Stimulated activated CD8-positive, alpha-beta memory T cell treated with anti-CD3 and anti-CD28 coated beads, Interleukin-7, amount 100 ng/mL, for 24 hours (primary cell): ENCODE measurements at places on chromosomes 5 and 9.
A peak's percentile ranks its signal among the peaks of the same experiment; 100 is the strongest.

DNA sequence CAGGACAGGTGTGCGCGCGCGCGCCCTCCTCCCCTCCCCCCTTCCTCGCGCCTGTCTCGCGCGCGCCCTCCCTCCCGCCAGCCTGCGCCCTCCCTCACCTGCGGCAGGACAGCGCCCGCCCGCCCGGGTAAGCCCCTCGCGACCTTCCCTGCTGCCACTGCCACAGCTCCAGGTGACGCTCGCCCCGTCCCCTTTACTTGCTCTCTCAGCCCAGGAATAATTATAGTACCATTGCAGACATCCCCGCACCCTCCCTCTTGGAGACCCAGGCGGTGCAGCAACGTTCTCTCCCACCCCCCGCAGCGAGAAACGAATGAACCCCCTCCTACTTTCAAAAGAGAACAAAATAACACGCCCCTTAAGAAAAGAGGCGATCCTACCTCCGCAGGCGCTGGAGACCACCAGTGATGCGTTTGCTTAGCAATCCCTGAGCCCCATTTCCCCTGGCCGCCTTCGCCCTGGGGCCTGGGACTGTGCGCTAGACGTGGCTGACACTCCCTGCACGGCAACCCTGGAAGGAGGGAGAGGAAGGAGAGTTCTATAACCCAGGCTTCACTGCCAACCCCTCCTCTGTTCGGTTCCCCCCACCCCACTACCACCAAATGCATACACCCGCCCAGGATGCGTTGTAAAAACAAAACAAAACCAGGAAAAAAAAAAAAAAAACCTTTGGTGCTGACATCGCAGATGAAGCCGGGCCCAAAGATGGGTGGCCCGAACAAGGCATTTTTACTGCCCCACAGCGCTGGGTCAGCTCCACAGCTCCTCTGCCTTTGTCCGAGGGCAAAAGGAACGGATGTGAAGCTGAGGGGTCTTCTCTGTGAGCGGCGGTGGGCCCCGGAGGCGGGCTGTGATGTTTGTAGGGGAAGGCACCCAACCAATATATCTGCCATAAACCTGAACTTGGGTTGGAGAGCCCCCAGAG is 5.6 kb upstream of the PURA start:
- no peak for DNase-seq

- DNase-seq = no peak
Measured at GRCh38 chr5:133370904-133371303, 241.4 kb downstream of the FSTL4 start.

GRCh38 chr5:180100621-180101450 is 29.3 kb upstream of the RNF130 start:
- no peak for DNase-seq

DNA sequence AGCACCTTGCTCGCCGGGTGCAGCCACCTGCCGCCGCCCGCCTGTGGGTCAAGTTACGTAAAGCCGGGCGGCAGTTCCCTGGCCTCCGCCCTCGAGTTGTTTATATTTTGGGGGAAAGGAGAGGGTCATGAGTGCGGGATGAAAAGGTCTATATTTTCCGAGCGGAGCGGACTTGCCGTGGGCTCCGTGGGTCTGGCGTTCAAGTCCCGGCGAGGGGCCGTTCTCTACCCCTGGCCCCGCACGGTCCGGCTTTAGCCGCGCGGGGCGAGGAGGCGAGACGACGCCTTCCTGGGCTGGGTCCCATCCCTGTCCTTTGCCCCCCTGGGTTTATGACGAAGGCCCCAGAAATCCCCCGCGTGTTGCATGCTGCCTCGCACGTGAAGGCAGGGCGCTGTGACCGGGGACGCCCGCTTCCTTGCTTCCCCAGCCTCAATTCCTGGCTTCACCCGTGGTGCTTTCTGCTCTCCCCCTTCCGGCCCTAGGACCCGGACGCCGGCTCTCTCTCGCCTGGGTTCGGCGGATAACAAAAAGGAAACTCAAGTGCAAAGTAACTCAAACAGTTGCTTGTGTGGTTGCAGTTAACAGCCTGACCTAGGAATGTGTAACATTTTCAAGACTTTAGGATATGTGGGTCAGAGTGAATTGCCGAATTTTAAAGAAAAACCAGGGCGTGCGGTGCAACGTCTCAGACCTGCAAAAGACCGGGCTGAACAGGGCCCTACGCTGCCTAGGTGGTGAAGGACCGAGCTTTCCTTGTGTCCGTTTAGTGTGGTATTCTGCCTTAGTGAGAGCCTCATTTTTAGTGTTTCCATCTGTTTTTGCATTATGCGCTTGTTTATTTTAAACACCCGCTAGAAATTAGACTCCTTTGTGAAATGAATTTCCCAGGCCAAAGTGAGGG is 810 bp downstream of the VPS13A start:
- peak; percentile 20 for DNase-seq

GRCh38 chr9:87594194-87594593 is 96.5 kb downstream of the DAPK1 start:
- DNase-seq = no peak

DNA sequence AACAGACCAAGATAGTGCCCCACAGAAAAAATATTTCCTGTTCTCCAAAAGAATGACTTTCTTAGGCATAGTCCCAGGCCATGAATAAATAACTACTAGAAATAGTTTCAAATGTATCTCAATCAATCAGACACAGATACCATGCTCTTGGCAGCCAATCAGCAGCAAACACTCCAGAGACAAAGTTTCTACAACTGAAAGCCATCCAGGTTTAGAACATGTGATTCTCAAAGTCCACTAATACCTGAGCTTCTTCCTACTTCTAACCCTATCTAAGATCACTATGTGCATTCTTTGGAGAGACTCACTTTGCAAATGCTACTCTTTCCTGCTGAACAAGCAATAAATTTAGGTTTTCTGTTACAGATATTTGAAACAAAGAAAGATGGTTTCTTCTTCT is 425.8 kb upstream of the GRIN3A start:
- no peak for DNase-seq

GRCh38 chr5:137651022-137651421 is 84.9 kb downstream of the KLHL3 start:
- DNase-seq = no peak

GRCh38 chr9:119701651-119702050 is 332.4 kb upstream of the BRINP1 start:
- DNase-seq = no peak

- no peak for DNase-seq
Measured at GRCh38 chr5:909086-909485, 16.4 kb downstream of the TRIP13 start.

DNA sequence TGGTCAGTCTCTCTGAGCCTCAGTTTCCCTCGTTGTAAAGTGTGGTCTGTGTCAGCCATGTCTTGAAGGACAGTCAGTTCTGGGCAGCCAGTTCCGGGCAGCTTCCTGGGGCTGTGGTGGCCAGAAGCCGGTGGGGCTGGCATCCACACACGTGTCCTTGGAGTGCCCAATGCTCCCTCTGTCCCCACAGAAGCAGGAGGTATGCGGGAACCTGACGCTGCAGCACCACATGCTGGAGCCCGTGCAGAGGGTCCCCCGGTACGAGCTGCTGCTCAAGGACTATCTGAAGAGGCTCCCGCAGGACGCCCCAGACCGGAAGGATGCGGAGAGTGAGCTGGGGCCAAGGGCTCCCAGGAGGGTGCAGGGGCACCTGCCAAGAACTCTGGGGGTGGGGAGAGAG is 48.4 kb upstream of the SUSD3 start:
- DNase-seq = no peak

GRCh38 chr5:16082053-16082452 is 97.5 kb downstream of the MARCHF11 start:
- no peak for DNase-seq

GRCh38 chr5:98308960-98309359 is 464.5 kb upstream of the RGMB start:
- no peak for DNase-seq

- DNase-seq = no peak
Measured at GRCh38 chr5:108649646-108650045, 98.1 kb upstream of the FER start.

- no peak for DNase-seq
Measured at GRCh38 chr5:153641183-153641688, 150.8 kb downstream of the GRIA1 start.

- DNase-seq = no peak
Measured at GRCh38 chr5:164577742-164578141, 1072.3 kb downstream of the MAT2B start.

DNA sequence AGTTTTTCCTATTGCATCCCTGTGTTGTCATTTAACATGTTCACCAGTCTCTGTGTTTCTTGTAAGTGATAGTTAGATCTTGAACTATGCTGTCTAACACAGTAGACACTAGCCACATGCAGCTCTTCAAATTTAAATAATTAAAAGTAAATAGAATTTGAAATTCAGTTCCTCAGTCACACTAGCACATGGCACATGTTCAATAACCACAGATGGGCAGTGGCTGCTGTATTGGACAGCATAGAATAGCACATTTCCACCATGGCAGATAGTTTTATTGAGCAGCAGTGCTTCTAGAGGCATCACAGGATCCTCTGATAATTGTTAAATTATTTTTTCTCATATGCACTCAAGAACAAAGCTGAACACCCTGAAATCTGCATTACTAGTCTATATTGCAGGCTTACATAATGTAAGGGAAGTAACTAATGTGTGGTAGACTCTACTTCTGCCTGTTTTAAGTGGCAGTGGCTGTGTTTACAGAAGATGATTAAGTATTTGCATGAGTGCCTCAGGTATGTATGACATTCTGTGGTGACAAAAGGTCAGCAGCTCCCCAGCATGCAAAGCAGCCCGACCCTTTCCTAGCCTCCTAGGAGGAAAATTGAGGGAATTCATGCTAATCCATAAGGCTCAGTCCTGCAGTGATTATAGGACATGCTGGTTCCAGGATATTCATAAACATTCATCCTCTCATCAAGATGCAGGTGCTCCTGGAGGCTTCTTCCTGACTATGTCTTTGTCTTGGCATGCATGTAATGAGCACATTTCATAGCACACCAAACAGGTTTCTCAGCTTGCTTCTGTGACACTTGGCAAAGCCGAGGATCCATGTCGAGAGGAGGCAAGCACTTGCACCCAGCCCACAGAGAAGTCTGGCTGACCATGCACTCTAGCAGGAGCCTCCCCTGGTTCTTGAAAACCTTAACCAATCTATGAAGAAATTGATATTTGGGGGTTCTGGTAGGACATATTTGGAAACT is 45.5 kb downstream of the SH3RF2 start:
- no peak for DNase-seq

DNA sequence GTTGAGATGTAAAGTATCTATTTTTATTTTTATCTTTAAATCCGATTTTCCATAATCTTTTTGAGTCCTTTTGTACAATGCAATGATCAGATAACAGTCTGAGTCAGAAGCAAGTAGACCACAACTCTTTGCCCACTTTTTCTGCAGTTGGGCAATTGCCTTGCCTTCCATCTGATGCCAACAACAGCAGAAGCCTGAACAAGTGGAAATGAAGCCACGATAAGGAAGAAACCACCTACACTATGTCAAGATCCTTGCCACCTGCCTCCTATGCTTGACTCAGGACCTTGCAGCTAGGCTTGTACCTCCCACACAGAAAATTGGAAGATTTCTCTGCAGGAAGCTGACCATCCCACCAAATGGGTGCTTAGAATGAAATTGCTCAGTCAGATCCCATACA is 78.6 kb downstream of the ANXA1 start:
- DNase-seq = no peak

DNA sequence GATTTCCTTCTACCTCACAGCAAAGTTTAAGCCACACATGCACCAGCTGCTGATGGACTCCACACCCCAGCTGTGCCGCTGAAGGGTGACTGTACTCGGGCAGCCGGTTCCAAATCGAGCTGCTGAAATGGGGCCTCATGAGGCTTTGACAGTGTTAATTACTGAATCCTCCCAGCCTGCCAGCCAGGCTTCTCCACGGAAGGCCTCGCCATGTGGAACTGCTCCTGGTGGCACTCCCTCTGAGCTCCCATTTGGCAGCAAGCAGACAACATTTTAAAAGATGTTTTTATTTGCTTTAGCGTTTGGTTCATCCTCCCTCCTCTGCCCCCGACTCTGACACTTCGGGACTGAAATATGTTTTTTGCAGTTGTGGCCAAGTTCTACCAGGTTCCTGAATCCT is 479.4 kb upstream of the MPDZ start:
- DNase-seq = no peak

- DNase-seq = no peak
Measured at GRCh38 chr9:129649726-129650679, 8.1 kb upstream of the ASB6 start.

DNA sequence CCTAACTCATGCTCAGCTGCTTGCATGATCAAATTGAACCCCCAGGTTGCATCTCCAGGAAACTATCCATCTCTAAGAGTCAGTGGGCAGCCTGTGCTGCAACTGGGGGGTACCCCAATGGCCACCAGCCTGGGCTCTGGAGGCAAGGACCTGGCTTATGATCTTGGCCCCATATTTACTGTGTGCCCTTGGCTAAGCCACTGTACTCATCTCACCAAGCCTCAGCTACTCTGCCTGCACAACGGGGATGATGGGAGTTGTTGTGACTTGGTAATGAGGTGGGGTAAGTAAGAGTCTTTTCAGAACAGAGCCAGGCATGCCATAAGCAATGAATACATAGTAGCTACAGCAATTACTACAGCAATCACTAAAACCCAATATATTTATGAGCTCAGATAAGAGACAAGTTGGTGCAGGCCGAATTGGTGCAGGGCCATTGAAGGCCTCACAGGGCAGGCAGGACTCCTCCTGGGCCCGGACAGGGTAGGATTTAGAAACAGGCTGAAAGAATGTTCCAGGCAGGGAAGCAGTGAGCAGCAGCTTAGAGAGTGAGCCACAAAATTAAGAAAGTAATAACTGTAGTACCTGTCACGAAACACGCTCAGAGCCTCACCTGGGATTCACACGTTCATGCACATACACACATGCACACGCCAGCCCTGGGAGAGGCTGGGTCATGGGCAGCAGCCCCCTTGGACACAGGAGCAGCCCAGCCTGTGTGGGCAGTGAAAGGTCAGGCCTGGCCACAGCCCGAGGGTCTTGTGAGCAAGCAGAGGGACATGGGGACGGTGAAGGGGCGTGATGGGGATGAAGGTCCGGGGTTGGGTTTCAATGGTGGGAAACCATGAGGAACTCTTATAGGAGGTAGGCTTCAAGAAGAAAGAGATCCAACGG is 74.1 kb downstream of the PAX5 start:
- DNase-seq = no peak

DNA sequence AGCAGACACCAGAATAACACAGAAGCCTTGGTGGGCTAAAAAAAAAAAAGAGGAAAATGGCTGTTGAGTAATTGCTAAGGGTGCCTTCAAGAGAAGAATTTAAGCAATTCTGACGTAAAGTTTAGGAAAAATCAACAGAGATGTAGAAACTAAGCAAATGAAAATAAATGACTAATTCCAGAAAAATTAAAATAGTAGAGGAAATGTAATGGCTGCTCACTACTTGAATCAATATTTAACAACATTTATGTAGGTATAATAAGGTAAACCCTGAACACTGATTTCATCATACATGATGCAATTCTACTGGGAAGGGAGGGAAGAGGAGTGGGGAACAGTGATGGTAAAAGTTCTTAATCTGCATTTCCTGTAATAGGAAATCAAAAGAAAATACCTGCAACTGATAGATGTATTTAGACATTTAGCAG is 41.4 kb downstream of the PUM3 start:
- no peak for DNase-seq

DNA sequence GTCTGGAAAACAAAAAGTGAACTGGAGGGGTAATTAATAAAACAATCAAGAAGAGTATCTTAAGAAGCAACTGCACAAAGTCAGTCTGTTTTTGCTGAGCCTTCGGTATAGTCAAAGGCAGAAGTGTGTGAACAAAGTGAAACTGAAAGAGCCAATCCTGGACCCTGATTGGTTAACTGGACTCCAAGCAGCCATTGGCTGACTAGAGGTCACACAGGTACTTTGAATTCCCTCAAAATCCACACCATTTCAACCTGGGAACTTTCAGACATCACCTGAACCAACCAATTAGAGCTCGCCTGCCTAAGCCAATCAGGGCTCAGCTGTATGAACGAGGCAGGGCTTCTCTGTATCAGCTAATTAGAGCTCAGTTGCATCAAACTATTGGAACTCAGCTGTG is 286.7 kb downstream of the TLE4 start:
- no peak for DNase-seq
